ENCODE measurements at places on chromosomes 2 and 18.

DNA sequence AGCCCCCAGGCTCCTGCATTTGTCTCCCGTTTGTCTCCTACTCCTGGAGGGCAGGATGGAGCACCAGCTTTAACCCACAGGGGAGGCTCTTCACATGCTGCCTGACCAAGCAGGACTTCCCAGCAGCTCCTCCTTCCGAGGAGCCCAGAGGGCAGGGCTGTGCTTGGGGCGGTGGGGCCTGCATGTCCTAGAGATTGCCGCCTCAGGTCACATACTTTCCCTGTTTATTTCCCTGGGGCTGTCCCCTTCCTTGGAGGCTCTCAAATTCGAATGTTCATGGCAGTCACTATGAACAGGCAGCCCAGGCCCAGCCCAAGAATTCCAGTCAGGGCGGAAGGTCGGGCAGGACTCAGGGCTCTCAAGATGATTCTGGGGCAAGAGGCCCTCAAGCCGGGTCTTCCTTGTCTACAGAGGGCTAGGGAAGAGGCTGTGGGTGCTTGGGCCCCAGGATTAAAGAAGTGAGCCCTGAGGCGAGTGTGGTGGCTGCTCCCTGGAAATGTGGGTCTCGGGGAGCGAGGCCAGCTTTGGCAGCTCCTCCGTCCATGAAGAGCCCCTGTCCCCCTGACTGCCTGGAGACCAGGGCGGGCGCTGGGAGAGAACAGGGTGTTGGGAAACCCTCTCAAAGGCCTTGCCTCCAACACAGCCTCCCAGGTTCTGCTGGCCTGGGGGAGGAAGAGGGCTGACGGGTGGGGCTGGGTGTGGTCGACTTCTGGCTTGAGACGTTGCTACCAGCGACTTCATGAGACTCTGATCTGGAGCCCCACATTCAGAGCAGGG, 48.9 kb upstream of the HPCAL1 start:
- DNase-seq: no peak

DNA sequence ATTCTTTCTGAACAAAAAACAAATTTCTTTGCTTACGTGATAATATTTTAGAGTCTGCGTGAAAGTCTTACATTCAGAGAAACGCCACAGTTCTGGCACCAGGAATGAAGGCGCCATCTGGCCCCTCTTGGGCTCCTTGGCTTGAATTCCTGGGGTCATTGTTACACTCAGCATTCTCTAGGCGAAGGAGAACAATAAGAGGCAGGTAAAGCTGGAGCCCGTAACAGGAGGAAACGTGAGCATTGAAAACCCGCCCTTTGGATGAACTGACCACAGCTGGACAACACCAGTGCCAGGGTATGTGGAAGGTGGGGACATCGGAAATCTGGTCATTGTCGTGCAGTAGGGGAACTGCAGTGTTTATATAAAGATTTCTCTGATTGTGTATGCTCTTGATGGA, 144.8 kb downstream of the RNF152 start:
- no peak for DNase-seq

- no peak for DNase-seq
Measured at GRCh38 chr18:53906681-53907080, 317.8 kb downstream of the MBD2 start.

DNA sequence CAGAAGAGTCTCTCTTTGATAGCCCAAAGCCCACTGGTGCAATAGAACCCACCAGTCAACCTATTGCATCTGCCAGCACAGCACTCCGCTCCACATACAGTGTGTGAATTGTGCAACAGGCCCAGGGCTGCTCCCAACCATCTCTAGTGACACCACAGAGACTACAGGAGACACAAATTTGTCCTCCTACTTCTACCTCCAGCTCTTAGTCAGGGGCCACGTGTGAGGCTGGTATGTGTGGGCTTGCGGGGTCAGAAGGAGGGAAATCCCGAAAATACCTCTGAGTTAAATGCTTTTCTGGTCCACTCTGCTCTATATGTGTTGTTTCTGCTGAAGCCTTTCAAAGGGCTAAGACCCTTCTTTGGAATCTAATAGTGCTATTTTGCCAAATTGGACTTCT, 18.0 kb downstream of the DGUOK start:
- DNase-seq: no peak

DNA sequence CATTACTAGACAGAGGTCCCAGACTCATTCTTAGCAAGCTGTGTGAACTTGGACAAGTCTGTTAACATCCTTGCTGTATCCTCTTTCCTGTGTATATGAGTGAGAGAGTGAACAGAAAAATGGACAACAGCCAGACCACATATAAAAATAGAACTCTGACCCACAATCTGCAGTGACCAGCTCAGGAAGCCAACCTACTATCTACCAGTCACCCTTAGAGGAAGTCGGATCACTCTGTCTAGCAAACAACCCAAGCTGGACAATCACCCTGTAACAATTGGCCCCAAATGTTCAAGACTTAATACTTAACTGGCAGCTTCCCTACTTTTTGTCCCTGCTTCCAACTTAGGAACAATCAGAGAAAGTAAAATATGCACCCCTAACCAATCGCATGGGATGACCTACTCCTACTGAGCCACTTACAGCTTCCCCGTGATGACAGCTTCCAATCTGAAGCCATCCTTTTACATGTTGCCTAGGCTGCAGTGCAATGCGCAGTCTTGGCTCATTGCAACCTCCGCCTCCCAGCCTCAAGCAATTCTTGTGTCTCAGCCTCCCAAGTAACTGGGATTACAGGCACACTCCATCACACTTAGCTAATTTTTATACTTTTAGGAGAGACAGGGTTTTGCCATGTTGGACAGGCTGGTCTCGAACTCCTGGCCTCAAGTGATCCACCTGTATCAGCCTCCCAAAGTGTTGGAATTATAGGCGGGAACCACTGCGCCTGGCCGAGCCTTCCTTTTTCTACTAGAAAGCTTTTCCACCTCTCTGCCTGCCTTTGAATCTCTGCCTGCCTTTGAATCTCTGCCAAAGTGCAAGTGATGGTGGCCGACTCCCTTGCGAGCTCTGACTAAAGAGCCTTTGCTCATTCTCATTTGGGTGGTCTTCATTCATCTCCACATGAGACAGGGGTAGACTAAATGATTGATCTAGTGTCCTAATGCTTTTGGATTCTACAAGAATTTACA, 158.3 kb upstream of the NDUFV2 start:
- no peak for DNase-seq

GRCh38 chr2:216465579-216466195, 33.0 kb upstream of the RPL37A start:
- DNase-seq: no peak

DNA sequence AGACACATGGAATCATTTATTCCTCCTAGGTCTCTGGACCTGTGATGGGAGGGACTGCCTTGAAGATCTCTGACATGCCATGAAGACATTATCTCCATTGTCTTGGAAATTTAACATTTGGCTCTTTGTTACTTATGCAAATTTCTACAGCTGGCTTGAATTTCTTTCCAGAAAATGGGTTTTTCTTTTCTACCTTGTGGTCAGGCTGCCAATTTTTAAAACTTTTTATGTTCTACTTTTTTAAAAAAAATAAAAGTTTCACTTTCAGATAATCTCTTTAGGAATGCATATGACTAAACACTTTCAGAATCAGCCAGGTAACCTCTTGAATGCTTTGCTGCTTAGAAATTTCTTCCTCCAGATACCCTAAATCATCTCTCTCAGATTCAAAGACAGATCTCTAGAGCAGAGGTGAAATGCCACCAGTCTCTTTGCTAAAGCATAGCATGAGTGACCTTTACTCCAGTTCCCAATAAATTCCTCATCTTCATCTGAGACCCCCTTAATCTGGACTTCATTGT, 209.6 kb downstream of the RPRM start:
- no peak for DNase-seq

DNA sequence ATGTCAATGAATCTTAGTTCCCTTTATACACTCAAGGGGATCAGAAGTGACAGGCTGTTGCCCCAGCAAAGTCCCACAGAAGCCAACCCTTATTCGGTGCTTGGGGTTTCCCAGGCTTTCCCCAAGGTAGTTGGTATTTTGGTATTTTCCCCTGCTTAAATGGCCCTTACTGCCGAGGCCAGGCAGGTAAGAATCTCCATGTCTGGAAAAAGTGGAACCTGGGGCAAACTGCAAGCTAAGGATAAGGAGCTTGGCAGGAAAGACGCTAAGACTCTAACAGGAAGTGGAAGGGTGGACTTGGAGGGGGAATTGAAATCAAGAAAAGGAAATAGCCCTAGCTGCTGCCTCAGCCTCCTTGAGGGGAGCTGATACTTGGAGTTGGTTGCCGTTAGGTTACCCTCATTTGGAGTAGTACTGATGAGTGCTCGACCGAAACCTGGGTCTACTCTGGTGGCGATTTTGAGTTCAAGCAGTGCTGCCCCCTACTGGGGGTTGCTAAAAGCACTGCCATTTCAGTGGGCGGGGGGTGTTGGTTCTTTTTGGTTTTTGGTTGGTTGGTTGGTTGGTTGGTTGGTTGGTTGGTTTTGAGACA, 3.3 kb upstream of the GPBAR1 start:
- no peak for DNase-seq

Data from fibroblast of skin of left quadriceps (primary cell).